Fibroblast of upper back skin (primary cell): ENCODE measurements at places on chromosomes 1 and 21.

- peak; percentile 22 for DNase-seq
These were observed 14.4 kb downstream of the CCDC190 start for GRCh38 chr1:162846256-162847212.

GRCh38 chr1:8441426-8441825 lies 123.5 kb downstream of the SLC45A1 start:
- DNase-seq, result no peak

GRCh38 chr1:23389837-23390321 lies 20.2 kb upstream of the ZNF436 start:
- no peak for DNase-seq

DNA sequence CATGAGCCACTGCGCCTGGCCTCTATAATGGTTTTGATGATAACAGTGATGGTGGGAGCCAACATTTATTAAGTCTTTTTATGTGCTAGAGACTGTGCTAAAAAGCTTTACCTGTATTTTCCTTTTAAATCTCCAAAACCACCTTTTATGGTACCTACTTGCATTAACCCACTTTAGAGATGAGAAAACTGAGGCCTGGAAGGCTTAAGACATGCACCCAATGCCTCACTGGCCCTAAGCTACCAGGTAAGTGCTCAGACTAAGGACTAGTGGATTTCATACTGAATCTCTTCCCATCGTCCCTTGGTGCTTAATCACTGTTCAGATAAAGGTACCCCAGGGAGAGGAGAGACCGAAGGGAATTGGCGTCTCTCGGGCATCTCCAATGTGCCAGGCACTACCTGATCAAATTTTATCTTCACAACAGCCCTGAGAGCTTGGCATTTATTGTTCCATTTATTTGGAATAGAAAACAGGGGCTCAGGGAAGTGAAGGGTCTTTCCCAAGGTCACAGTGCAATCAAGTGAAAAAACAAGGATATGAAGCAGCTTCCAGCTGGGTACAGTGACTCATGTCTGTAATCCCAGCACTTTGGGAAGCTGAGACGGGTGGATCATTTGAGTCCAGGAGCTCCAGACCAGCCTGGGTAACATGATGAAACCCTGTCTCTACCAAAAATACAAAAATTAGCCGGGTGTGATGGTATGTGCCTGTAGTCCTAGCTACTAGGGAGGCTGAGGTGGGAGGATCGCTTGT lies 84.2 kb downstream of the LACTBL1 start:
- peak; percentile 74 for DNase-seq

DNA sequence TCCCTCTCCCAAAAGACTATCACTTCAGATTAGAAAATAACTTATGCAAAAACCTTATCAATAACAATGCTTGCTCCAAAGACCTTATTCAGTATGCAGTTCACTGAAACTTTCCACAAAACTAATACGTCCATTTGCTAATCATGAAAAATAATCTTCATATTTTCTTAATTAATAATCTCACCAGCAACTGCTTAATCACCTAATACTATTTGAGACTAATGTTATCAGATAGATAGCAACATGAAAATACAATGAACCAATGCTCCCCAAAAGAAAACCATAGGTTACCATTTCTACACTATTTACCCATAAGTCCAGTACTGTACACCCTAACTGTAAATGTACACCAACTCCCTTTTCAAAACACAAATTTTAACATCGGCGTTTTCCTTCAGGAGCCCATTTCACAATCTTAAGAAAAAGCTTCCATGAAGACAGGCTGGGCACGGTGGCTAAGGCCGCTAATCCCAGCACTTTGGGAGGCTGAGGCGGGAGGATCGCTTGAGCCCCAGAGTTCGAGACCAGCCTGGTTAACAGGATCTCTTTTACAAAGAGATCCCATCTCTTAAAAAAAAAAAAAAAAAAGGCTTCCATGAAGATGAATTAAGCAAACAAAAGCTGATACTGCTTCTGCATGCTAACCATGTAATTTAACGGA lies 1.7 kb downstream of the GNB1 start:
- no peak for DNase-seq

- DNase-seq, result no peak
These were observed 315.7 kb upstream of the USP25 start for GRCh38 chr21:15414057-15414456.

GRCh38 chr1:116909512-116910378 lies at the start of gene PTGFRN:
TSS of gene PTGFRN (plus strand) at chr1:116909916. CDS start at chr1:116910204, 288 bp downstream.
- peak; percentile 64 for DNase-seq

DNA sequence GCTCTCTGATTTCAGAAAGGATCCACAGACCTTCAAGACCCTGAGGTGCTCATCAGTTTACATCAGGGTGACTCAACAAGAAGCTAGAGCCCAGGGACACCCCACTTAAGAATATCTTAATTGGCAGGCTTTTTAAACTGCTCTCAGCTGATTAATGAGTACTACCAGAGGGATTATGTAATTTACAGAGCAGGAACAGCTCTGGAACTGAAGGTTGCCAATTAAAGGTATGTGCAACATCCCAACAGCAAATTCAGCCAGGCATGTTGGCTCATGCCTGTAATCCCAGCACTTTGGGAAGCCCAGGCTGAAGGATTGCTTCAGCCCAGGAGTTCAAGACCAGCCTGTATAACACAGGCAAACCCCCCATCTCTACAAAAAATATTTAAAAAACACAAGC lies 295.7 kb downstream of the SETD4 start:
- DNase-seq, result no peak

DNA sequence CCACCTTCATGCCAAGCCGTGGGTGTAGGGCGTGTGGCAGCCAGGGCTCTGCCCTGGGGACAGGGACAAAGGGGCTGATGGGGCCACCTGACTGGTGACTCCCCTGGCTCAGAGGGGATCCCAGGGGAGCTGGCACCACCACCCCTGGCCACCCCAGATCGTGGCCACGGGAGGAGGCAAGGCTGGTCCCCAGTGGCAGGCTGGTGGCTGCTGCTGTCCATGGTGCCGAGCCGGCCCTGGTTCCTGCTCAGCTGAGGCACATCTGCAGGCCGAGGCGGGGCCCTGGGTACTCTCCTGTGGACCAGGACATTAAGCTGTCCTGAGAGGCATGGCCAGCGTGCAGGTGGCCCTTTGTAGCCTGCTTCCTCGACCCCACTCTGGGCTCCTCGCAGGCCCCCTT lies 6.5 kb downstream of the PLCH2 start:
- DNase-seq, result no peak

- peak; percentile 19 for DNase-seq
These were observed 8.3 kb upstream of the MPZL1 start for GRCh38 chr1:167713330-167714081.

- DNase-seq, result no peak
These were observed 478.2 kb downstream of the NPHP4 start for GRCh38 chr1:5513846-5514526.

GRCh38 chr1:178005450-178005849 lies 35.6 kb upstream of the SEC16B start:
- no peak for DNase-seq

DNA sequence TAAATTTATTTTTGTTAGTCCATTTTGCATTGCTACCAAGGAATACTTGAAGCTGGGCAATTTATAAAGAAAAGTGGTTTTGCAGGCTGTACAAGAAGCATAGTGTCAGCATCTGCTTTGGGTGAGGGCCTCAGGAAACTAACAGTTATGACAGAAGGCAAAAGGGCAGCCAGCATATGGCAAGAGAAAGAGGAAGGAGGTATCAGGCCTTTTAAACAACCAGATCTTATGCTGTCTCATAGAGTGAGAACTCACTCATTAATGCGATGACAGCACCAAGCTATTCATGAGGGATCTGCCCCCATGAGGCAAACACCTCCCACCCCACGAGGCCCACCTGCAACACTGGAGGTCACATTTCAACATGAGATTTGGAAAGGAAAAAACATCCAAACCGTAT lies 898.4 kb downstream of the KCNT2 start:
- no peak for DNase-seq

DNA sequence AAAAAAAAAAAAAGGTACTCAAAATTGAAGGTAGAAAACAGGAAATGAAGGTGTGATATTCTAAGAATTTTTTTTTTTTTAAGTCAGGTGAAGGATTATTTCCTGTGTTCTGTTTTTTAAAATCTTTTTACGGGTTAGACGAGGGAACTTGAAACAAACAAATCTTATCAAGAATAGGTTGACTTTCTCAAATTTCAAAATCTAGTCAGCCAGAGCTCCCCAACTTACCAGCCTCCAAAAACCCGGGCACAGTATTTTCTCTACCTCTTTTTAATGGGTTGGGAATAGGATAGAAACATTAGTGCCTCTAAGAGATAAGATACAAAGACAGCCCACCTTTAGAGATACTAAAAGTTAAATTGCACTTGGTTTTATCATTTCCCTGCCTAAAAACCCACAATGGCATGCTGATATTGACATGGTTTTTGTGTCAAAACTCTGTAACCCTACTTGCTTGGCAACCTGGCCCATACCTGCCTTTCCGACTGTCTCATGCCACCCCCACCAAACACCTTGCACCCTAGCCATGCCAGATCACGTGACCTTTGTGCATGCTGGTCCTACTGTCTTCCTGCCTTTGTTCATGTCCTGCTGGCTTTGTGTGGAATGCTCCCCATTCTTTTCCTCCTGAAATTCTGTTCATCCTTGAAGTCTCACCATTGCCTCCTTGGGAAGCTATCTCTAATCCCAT lies 4.2 kb downstream of the RCAN3 start:
- DNase-seq, result no peak

DNA sequence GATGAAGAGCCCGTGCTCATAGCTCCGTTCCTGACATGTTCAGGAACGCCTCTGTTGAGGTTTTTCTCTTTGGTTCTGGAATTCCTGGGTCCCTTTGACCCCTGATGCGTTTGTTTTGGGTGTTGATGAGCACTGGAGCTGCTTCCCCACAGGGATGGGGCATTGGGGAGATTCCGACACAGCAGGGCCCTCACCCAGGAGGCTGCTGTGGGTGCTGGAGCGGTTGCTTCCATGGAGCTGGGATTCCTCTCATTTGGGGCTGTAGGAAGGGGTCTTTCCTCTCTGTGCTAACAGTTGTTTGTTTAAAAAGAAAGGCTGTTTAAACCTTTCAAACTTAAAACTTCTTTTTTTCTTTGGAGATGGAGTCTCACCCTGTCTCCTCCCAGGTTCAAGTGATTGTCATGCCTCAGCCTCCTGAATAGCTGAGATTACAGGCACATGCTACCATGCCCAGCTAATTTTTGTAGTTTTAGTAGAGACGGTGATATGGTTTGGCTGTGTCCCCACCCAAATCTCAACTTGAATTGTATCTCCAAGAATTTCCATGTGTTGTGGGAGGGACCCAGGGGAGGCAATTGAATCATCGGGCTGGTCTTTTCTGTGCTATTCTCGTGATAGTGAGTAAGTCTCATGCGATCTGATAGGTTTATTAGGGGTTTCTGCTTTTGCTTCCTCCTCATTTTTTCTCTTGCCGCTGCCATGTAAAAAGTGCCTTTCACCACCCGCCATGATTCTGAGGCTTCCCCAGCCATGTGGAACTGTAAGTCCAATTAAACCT lies 48.9 kb downstream of the SKI start:
- peak; percentile 83 for DNase-seq

DNA sequence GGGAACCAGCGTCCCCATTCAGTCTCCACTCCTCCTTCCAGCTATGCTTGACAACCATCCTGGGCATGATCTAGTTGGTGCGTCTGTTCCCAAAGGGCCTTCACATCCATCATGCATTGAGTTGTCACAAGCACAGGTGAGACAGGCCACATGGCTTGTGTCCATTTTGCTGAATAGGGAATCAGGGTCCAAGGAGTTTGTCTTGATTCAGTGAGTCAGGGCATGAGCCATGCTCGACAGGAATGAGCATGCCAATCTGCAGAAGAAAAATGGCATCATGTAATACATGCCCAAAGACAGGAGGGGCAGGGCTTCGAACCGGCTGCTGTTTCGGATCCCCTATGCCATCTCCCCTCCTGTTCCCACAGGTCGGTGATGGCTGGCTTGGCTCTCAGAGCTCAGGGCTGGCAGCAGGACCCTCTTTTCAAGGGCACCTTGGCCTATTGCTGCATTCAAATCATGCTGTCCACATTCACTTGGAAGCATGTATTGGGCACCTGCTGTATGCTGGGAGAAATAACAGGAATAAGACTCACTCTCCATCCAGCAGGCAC lies 44.5 kb downstream of the PKP1 start:
- no peak for DNase-seq

DNA sequence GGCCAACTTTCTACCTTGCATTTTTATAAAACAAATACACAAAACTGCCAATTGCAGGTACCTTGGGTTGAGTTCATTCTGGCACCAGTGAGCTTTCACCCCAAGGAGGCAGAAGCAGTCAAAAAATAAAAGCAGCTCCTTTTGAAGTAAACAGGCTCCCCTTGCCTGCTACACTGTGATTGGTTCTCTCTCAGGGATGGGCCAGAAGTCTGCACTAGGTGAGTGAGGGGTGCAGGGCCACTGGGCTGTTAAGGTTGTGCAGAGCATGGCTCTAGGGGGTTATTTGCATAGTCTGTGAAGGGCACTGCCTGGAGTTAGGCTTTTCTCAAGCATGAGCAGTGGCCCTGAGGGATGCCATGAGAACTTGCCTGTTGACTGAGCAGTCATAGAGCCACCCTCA lies 39.1 kb downstream of the AKNAD1 start:
- no peak for DNase-seq

DNA sequence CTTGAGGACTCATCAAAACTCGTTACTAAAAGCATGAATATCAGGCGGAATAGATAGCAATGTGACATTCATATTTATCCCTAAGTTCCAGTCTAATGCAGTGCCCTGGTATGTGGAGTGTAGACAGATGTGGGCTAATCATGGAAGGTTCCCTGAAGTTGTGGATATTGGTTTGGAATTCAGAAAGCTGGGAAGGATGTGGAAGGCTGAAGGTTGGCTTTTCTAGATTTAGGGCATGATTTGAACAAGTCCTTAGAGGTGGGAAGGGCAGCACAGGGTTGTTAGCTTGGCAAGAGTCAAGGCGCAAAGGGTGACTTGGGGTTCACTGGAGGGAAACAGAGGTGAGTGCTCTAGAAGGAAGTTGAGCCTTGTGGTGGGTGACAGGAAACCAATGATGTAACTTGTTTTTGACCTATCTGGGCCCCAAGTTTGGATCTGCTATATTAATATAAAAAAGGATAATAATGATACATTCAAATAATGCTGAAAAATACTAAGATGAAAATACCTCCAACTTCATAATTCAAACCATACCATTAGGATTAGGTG lies 21.9 kb downstream of the LGALS8 start:
- peak; percentile 6 for DNase-seq

- no peak for DNase-seq
These were observed 995 bp upstream of the KIF26B start for GRCh38 chr1:245153552-245154428.
